ENCODE measurements at places on chromosomes 5 and 9.

DNA sequence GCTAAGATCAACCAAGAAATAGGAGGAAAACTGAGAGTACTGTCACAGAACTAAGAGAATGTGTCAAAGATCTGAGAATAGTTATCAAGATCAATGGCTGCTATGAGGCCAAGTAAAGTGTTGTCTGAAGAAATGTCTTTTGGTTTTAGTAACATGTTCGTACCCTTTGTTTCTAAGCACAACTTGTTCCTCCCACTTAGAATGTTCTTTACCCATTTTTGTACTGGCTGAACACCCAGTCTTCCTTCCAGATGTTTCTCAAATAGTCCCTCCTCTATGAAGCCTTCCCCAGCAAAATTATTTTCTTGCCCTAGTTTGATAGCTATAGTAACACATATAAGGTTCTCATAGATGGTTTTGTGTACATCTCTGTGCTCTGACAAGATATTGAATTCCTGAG, 191.5 kb downstream of the WDR70 start:
- no peak for DNase-seq

DNA sequence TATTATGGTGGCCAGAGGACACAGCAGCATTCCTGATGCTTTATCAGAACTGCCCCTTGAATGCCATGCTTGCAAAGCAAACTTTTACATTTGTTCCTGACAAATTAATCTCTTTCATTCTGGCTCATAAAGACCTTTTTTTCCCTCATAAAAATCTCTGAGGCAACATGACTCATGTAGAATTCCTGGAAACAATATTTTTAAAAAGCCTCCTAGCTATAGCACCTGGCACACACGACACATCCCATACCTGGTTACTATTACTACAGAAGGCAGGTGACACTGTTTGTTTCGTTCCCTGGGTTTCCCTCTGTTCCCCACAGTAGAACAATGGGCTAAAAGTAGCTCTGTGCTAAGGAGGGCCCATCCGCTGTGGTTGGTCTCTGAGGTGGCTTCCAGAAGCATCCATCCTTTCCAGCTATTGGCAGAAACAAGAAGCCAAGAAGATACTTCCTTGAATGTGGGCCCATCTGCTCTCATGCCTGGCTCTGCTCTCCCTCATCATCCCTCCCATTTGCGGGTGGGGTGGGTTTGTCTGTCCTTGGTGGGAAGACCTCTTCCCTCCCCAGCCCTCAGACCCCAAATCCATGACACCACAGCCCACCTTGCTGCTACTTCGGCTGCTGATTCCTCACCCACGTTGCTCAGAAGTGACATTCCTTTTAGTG, 59.1 kb downstream of the GALNT12 start:
- no peak for DNase-seq

GRCh38 chr5:5353681-5354080, 68.8 kb upstream of the ICE1 start:
- DNase-seq: no peak

GRCh38 chr5:128641861-128642260, 103.8 kb upstream of the FBN2 start:
- no peak for DNase-seq

- no peak for DNase-seq
Observed at GRCh38 chr5:102670224-102670836, 84.8 kb upstream of the PAM start.

DNA sequence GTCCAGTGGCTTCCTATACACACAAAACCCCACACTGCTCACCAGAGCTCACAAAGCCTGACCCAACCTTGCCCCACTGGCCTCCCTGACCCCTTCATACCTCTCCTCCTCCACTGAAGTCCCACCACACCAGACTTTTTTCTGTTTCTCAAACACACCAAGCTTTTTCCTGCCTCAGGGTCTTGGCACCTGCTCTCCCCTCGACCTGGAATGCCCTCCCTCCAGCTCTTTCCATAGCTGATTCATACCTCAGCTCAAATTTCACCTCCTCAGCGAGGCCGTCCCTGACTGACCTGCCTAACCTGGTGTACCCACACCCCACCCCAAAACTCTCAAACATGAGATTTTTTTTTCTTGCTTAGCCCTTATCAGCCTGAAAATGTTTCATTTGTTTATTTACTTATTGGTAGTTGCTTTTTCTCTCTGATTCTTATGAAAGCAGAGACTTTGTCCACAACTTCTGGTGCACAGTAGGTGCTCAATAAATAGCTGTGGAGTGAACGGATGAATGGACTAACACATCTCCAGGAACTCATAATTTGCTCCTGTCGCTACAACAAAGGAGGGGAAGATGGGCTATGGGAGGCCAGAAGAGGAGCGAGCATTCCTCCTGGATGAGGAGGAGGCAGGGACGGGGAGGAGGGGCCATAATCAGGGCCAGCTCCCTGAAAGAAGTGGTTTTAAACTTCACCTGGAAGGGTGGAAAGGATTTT, 84.3 kb downstream of the SH3TC2 start:
- no peak for DNase-seq

DNA sequence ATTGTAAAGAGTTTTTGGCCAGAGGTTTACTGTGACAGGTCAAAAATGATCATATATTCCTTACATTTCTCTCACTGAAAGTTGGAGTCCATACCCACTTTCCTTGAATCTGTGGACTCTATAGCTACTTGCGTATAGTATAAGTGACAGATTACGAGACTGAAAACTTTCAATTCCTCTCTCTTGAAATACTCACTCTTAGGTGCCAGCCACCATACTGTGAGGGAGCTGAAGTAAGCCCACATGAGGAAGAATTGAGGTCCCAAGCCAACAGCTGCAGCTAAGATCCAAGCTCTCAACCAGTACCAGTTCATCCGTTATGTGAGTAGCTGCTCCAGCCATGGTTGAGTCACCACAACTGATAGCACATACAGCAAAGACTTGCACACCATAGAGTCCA, 128.1 kb upstream of the FAM174A start:
- no peak for DNase-seq

DNA sequence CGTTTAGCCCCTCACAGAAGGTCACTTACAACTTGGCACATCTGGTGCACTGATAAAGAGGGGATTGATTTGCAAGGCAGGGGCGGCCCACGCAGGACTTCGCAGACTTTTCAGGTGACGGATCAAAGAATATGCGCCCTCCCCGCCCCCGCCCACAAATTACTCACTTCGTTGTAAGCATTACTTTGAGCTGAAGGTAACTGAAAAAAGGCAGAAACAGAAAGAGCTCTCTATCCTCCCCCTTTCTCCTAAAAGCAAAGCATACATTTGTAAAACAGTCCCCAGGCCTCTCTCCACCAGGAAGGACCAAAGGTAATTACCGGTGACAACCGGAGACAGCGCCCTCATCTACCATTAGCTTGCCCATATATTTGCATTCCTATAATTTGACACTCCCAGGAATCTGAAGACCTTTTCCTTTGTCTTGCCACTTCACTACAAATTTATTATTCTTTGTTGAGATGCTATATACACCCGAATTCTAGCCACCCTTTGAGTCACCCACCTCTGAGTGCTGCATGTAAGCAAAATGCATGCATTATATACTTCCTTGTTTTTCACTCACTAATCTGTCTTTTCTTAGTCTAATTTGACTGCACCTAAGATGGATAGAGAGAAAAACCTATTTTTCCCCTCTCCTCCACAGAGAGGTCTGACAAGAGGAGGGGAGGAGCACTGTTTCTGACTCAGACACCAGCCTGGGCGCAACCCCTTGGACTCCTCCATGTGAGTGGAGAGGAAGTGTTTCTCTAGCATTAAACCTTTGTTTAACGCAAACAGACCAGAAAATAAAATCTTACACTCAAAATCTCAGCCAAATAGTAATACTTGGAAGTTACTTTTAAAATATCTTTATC, 74.7 kb upstream of the SPIN1 start:
- peak; percentile 35 for DNase-seq

- no peak for DNase-seq
Observed at GRCh38 chr5:12095808-12096281, 191.6 kb upstream of the CTNND2 start.

- DNase-seq: no peak
Observed at GRCh38 chr9:130180516-130180915, 8.3 kb downstream of the NCS1 start.

DNA sequence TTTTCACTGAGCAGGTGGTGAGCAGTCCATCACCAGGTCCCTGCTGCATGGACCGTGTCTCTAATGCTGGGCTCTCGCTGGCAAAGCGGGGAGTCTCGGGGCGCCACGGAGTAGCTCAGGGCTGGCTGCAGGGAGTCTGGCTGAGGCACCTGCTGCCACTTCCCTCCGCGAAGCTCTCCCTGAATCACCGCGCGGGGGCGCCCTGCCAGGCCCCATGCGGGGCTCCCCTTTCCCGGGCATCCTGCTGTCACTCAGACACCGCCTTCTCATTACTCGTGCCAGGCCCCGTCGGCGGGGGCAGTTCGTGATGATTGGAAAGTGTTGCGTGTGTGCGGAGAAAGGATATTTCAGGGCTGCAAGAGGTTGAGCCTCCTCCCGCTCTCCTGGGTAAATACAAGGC, 335.8 kb downstream of the IRX2 start:
- DNase-seq: no peak

- no peak for DNase-seq
Observed at GRCh38 chr9:107827304-107827703, 337.7 kb upstream of the KLF4 start.

GRCh38 chr5:170303549-170303948, 6.0 kb upstream of the LCP2 start:
- no peak for DNase-seq

- DNase-seq: no peak
Observed at GRCh38 chr9:68746525-68746924, 41.5 kb downstream of the PIP5K1B start.

GRCh38 chr9:95581900-95582299, 65.1 kb upstream of the PTCH1 start:
- DNase-seq: no peak

DNA sequence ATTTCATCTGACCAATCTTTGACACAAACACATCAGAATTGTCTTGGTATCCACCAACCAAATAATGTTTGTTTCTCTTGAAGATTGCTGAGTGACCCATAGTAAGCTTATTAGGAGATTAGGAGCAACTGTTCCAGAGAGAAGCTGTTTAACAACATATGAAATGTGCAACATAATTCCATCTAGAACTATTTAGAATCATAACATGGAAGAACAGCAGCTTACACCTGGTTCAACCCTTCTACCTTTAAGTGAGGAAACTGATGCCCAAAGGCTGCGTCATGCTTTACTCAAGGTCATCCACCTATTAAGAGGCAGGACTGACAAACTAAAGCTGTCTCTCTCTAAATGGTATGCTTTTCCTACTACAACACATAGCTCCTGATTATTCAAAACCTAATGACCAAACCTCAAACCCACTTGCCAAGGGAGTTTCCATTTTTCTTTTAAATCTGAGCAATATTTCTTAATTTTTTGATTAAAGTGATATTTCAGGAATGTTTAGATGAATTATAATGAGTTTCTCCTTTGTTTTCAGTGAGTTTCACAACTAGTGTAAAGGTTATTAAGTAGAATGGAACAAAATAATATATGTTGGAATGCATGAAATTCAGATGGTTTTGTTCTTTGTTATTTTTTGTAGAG, 545.9 kb downstream of the RAB3C start:
- DNase-seq: no peak

DNA sequence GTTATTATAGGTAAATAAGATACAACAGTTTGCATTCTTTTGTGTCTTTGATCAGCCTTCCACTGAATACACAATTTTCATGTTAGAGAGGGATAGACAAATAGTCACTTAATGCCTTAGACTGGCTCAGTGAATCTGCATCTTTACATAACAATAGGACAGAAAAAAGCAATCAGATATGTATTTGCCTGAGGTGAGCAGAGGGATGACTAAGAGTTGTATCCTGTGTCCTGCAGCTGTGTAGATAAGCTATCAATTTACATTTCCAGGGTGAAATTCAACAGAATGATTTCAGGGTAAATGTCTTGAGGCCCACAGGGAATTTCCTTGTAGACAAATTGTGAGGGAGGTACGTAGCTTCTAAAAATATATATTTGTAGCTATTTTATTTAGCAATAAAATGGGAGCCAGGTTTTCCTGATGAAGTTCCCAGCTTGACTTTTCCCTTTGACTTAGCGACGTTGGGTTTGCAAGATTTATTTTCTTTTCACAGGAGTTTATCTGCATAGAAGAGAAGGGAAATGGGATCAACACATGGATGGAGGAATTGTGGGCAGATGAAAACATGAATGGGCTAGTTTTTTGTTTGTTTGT, 586.1 kb upstream of the CDH6 start:
- no peak for DNase-seq

DNA sequence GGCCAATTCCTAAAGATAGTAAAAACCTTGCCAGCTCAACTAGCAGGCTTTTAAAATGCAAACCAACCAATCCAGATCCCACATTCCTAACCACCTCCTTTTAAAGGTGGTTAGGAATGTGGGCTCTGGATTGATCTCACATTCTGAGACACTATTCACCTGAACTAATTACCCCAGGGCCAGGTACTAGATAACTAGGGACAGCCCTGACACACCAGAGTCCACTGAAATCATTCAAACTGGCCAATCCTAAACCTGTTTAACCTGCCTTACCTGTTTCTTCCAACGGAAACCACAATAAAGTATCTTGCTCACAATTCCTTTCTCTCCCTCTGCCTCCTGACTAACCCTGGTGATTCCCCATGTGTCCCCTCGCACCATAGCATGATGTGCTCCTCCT, 168.3 kb upstream of the DMAC1 start:
- no peak for DNase-seq

DNA sequence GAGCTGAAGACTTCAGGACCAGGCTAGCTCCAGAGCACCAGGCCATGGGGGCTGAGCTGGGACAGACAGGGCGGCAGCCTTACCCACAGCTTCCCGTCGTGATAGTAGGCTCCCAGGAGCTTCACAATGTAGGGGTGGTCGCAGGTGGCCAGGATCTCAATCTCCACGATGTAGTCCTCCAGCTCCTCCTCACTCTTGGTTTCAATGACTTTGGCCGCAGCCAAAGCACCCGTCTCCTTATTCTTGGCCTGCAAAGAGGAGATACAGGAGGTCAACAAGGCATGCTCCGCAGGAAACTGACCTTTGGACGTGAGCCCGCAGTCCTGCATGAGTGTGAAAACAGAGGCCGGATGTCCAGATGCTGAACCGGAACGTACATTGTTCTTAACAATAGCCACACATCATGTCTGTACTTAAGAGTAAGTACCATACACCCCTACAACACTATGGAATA, 31.5 kb downstream of the STK10 start:
- no peak for DNase-seq

GRCh38 chr5:75933489-75933888, 149.7 kb upstream of the SV2C start:
- no peak for DNase-seq

- DNase-seq: no peak
Observed at GRCh38 chr5:7756453-7756852, 94.5 kb downstream of the CFAP90 start.

- no peak for DNase-seq
Observed at GRCh38 chr5:128038643-128039042, 44.9 kb upstream of the SLC12A2 start.

GRCh38 chr9:102185962-102186361, 447.5 kb upstream of the GRIN3A start:
- DNase-seq: no peak

DNA sequence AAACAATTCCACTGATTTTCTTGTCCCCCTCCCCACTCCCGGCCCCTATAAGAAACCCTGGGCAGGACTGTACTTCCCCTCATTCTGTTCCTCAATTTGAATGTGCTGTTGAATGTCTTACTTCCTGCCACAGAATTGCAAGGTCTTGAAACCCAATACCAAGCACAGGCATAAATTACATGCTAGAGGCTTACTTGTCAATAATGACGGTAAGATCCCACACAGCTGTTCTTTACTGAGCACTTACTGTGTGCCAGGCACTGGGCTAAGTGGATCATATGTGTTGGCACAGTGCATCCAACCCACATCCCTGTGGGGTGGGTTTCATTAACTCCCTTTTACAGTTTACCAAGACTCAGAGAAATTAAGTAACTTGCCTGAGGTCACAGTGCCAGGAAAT, 63.4 kb downstream of the MVB12B start:
- no peak for DNase-seq
